Activated naive CD4-positive, alpha-beta T cell (primary cell): ENCODE measurements at places on chromosomes 2 and 18.

- no peak for DNase-seq
Observed at GRCh38 chr2:24228470-24228869, 53.6 kb downstream of the FAM228A start.

DNA sequence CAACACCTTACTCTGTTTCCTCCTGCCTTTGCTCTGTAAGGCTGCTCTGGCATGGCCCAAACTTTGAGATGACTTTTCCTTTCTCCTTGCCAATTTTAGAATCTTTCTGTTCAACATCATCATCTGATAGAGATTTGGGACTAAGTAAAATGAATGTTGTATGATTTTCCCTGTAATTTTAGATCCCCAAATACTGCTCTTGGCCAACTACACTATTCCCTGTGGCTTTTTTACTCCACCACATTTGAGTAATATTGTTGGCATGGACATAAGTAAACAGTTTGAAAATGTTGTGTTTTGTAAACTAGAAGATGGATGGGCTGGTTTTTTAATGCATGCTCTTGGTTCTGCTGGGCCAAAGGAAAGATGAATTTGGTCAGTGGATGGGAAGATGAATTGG is 12.1 kb downstream of the LTBP1 start:
- no peak for DNase-seq

DNA sequence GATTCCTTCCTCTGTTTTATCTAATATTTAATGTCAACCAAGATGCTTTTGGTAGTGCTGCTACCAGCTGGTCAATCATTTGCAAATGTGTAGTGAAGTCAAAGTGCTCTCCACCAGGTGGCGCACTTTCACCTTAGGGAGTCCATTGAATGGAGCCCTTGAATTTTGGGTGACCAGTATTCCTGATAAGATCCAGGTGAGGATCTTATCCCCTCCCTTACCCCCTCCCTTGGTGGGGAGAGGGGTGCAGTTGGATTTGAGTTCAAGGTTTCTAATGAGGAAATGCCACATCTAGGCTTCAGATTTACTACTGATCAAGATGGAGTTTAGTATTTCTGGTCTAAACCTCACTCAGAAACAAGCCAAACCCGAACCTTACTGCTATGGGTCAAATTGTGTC is 12.0 kb upstream of the E2F6 start:
- DNase-seq: peak; percentile 77

DNA sequence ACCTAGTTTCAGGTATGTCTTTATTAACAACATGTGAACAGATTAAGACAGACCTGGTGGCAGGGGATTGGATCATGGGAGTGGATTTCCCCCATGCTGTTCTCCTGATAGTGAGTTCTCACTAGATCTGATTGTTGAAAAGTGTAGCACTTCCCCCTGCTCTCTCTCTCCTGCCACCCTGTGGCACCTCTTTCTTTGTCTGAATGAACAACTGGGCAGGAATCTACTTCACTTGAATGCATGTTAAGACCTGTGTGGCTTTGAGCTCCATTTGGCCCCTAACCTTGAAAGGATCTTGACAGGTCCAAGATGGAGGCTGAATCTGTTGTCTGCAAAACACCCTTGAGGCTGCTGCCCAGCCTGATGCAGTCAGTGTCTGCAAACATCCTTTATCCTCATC is 194.4 kb downstream of the RNF144A start:
- DNase-seq: no peak

- no peak for DNase-seq
Observed at GRCh38 chr2:237321746-237322145, 92.2 kb downstream of the COL6A3 start.

DNA sequence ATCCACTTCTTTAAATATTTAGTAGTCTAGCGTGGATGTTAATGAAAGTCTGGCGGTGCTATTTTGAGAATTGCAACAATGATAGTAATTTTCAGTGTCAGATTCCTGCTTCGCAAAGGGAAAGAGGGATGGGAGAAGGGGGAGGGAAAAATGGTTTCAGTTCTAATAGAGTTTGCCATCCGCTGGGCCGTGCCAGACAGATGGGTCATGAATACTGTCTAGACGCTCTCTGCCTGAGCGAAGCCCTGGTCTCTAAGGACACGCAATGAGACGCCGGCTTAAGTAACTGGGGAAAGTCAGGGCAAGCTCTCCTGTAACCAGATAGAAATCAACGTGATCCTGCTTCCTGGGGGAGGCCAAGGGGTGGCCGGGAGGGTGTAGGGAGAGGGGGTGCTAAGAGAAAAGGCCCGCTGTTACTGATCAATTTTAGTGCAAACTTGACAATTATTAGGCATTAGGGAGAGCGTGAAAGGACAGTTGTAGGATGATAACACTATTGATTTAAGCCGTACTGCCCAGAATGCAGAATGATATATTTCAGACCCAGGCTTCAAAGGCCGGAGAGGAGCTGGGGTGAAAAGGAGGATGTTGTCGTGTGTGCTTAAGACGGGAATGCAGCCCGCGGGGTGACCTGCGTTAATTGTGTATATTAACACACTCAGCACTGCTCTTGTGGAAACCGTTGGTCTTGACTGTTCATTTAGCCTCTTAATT is 229.2 kb downstream of the LDLRAD4 start:
- DNase-seq: no peak

GRCh38 chr2:149058936-149059335 is 20.4 kb downstream of the LYPD6B start:
- no peak for DNase-seq

DNA sequence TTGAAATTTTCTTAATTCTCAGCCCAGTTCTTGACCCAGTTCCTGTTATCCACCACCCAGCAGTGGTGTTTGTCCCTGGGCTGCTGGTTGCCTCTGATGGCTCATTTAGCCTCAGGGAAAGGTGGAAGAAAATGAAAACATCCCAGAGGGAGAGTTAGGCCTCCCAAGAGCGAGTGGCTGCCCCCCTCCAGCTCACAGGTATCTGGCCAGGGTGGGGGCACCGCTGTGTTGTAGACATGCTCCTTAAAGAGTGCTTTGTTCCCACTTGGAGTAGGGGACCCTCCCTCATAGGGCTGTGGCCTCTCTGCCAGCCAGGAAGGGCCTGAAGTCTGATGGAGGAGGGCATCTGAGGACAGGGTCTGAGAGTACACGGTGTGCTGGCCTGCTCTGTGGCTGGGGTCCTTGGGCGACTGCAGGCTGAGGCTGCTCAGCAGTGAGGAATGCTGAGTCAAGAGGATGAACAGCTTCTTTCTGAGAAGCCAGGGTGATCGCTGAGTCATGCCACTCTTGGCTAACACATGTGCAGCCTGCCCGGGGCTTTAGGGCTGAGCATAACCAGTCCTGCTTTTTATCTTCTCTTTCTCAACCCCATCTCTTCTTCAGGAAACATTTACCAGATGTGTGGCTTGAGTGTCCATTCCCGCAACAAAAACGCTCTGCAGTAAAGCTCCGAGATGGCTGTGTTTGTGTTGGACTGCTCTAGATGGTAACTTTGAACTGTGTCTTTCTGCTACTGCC is 72.3 kb downstream of the IL1R2 start:
- DNase-seq: no peak

GRCh38 chr2:186126181-186126580 is 359.9 kb upstream of the ZC3H15 start:
- no peak for DNase-seq

DNA sequence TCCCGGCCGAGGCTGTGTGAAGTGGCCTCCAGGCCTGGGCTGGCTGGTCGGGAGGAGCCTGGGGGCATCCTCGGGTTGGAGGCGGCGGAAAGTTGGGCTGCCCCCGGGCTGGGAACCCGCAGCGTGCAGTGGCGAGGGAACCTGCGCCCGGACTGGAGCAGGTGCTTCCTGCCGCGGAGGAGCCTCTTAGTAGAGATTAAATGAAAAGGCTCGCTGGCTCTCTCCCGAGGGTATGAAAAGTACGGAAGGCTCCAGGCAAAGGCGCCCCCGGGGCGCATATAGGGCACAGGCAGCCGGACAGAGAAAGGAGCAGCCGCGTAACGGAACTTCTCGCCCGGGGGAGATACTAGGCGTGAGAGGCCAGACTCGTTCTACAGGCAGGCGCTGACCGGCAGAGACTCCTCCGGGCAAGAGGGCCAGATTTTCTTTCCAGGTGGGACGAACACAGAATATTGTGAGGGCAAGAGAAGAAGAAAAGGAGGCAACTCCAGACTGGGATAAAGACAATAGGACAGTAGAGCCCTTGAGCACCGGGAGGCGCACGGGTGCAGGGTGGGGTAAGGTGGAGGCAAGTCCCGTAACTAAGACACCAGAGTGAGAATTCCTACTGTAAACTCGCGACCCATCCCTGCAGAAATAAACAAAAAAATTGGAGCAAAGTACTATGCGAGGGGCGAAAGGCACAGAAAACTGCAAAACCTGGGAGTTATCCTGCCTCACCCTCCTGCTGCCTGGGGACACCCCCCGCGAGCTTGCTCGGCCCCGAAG is 816 bp downstream of the CDH2 start:
- DNase-seq: no peak

DNA sequence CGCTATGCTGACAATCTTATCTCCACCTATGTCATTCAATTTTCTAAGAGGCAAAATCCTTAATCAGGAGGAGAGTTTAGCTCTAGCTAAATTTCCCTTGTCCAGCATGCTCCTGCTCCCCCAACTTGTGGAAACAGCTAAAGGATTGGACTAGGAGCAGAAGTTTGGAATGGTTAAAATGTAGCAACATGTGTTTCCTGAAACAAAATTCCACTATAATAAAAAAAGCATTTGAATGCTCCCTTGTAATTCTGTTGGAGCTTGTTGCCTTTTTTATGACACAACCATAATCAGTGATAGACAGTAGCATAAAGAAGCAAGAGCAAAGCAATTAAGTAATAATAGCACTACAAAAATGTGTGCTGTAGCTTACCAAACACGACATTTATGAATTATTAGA is 6.9 kb downstream of the ACTR3 start:
- DNase-seq: no peak

DNA sequence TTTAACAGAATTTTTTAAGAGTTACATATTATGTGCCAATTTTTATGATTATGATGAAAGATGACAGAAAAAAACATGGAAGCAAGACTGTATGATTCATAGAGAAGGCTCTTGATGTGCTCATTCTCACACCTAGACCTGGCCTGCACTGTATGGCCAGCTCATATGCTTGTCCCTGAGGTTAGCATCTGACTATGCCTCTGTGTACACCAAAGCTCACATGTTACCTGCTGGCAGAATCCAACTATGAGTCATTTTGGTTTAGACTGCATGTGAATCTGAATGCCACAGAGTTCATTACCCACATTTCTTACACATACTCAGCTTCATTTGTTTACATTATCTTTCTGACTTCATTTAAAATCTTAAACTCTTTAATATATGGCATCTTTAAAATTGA is 139.0 kb downstream of the DSC3 start:
- DNase-seq: no peak

- DNase-seq: no peak
Observed at GRCh38 chr2:62919041-62919440, 131.6 kb upstream of the OTX1 start.

- no peak for DNase-seq
Observed at GRCh38 chr2:113376253-113376912, 61.1 kb upstream of the ZNG1B start.

DNA sequence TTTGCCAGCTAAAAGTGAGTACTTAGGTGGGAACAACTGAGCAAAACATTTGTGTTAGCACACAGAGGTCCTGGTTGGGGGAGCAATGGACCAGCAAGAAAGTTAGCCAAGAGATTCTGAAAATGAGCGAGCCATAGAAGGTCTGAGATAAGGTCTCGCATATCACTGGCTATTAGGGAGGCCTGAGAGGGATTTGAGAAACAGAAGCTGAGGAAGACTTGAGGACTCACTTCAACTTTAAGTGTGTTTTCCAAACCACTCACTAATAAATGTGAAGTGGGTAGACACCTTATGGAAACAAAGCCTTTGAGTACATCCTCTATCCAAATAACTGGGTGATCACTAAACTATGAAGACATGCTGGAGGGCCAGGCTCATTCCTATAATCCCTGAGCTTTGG is 958.5 kb downstream of the DPP10 start:
- no peak for DNase-seq

GRCh38 chr18:6106091-6106685 is 210.9 kb upstream of the TMEM200C start:
- no peak for DNase-seq

DNA sequence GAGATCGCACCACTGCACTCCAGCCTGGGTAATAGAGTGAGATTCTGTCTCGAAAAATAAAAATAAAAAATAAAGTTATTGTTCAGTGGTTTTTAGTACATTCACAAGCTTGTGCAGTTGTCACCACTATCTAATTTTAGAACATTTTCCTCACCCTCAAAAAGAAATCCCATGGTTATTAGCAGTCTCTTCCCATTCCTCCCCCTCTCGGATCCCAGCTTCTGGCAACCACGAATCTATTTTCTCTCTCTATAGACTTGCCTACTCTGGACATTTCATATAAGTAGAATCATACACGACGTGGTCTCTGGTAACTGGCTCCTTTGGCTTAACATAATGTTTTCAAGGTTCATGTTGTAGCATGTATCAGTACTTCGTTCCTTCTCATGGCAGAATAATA is 38.6 kb downstream of the CABLES1 start:
- DNase-seq: no peak

DNA sequence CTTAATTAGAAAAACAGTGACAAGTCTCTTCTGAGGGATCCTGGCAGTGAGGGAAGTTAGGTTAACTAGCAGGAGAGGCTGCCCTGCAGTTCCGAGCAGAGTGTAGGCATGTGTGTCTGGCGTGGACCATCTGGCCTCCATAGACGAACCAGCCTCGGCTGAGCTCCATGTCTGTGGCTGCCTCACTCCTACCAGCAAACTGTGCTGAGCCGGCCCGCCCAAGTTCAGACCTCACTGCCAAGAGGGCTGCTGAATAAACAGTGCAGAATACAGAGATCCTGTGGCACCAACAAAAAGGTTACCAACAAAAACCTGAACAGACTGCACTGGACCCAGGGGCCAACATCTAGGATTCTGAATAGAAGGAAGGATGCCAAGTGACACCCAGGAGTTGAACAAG is 27.3 kb downstream of the INO80C start:
- no peak for DNase-seq

DNA sequence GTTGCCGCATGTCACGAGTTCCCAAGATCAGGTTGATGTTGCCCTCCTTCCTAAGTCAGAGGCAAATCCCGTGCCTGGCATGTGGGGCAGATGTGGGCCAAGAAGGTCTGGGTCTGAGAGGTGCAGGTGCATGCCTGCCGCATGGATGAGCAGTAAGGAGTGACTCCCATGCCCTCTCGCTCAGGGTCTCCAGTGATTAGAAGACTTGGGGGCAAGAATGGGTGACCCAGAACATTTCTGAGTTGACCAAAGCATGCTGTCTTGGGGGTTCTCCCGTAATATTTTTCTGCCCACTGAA is 120.6 kb upstream of the HDAC4 start:
- no peak for DNase-seq

DNA sequence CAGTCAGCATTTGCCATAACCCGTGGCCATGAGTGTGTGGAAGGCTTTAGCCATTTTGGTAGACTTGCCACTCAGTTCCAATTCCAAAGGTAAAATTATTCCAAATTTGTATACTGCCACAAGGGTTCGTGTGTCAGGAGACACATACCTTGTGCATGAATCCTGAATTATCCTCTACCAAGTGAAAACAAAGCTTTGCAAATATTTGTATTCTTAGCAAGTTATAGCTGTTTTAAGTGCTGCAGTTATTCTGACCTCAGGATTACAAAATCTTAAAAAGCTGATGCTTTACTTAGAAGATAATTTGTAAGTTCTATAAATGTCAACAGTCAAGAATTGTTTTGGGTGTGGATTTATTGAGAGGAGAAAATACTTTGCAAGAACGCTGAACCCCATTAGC is 100.6 kb downstream of the ANTXR1 start:
- no peak for DNase-seq
